Fibroblast of the aortic adventitia (primary cell): ENCODE measurements at places on chromosomes 4 and X. TPM values are rescaled to one million over a fixed set of nuclear protein-coding genes. Genes with fewer than 3 reads are reported as not detected.

Gene MPP1
- 10.0 and 23.3 TPM in 2 replicates for total RNA-seq

Gene ZNF674
- 5.2 and 6.0 TPM in 2 replicates for total RNA-seq

Gene BBS7
- total RNA-seq = 17.8 and 24.3 TPM in 2 replicates

Gene FHDC1
- total RNA-seq = 0.09 and 0.16 TPM in 2 replicates

Gene LINC00632
- 10.9 and 17.1 TPM in 2 replicates for total RNA-seq

Gene SRPK3
- 0.54 TPM in 1 of 2 replicates, not detected in the other for total RNA-seq

Gene APLN
- total RNA-seq = 0.54 and 3.8 TPM in 2 replicates

Gene GNRHR
- not detected in 2 replicates for total RNA-seq

Gene GRIA3
- total RNA-seq = 9.7 and 10.1 TPM in 2 replicates

Gene VEGFC
- 24.7 and 42.9 TPM in 2 replicates for total RNA-seq

Gene KIF4A
- total RNA-seq = 2.7 and 14.5 TPM in 2 replicates
